LoVo (cell line): ENCODE measurements at places on chromosomes 4 and X.

DNA sequence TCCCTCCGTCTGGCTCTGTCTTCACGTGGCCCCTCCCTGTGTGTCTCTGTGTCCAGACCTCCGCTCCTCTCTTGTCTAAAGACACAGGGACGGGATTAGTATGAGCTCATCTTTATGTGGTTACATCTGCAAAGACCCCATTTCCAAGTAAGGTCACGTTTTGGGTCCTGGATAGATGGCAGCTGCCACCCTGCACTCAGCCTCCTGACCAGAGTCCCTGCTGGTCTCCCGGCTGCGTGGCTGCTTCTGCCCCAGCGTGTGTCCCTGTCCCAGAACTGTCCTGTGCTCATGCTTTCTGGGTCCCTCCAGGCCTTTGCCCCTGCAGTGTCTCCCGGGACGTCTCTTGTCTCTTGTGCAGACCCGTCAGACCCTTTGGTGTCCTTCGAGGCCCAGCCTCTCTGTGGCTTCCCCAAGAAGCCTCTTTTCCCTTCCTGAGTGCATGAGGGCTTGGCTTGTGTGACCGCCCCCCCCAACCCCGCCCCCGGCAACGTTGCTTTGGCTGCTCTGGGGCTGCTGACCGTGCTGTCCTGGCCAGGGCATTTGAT, 107.3 kb downstream of the PSAPL1 start:
- no peak for DNase-seq

DNA sequence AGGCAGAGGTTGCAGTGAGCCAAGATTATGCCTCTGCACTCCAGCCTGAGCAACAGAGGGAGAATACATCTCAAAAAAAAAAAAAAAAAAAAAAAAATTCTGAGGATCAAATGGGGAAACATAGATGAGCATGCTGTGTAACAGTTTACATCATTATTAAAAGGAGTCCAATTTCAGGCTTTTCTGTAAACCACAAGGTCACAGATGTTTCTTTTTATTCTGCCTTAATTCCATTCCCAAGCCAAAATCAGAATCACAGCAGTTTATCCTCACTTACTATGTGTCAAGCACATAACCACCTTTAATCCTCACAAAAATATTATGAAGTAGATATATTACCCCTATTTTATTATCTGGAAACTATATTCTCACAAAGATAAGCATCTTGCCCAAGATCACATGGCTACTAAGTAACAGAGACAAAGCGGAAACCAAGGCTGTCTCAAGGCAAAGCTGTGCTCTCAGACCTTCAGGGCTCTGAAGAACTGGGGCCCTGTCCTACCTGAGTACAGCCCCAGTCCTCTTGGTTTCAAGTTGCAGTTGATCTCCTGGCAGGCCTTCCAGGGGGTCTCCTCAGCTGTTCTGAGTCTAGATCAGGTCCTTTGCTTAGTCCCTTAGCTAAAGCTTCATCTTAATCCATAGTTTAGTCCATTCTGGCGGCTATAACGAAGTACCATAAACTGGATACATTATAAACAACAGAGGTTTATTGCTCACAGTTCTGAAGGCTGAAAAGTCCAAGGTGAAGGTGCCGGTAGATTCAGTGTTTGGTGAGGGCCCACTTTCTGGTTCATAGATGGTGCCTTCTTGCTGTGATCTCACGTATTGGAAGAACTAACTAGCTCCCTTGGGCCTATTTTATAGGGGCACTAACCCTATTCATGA, 141.3 kb downstream of the PALLD start:
- no peak for DNase-seq

- DNase-seq = no peak
Observed at GRCh38 chr4:23922541-23923111, 32.8 kb upstream of the PPARGC1A start.

DNA sequence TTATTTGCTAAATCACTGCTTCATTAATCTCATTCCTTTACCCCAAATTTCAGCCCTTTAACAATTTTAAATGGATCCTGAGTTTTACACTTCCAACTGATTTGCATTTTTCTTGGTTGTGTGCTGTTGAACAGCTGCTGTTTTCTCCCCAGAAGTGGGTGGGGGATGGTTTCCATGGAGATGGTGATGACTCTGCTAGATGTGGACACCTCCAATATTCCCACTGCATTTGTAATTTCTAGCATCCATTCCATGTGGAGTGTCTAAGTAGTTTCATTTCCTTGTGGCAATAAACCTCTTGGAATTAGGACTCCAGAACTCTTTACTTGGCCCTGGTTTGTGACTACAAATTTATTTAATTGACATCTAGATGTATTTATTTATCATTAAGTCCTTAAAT, 330.4 kb downstream of the GBA3 start:
- no peak for DNase-seq

GRCh38 chrX:105017641-105018040, 202.9 kb downstream of the TEX13A start:
- DNase-seq = peak; percentile 3

- no peak for DNase-seq
Observed at GRCh38 chr4:2320152-2320551, 58.2 kb upstream of the MXD4 start.

DNA sequence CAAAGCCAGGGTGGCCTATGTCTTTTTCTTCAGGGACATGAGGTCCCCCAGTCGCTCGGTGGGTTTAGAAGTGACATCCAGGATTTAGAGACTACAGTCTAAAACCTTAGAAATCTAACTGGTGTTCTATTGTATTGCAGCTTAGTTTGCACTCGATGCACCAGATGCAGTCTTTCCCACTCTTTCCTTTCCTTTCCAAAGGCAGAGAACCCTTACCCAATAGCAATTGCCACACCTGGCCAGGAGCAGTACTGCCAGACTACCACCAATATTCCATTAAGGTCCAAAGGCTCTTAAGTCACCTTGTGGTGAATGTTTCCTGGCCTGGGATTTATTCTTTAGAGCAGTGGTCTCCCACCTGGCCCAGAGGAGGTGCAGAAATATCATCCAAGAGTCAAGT, 1068.8 kb downstream of the FAM133A start:
- no peak for DNase-seq

GRCh38 chrX:111506826-111507225, 4.6 kb upstream of the SERTM2 start:
- no peak for DNase-seq

DNA sequence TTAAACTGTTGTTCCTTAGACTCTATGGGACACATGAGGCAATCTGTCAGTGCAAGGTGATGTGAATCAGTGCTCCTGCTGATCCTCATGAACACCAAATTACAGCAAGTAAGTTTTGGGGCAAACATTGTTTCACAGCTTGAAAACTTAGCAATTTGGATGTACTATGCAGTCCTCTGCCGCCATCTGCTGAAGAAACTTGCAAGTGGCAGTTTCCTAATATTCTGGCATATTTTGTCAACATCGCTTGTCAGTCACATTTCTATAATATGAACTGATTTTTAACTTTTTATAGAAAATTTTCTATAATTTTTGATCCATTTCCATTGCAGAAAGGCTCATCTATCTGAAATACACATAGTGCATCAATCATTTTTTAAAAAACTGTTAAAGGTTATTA, 56.3 kb downstream of the ZAR1 start:
- peak; percentile 2 for DNase-seq

GRCh38 chrX:24231131-24231540, 81.6 kb downstream of the ZFX start:
- DNase-seq = no peak

- DNase-seq = peak; percentile 75
Observed at GRCh38 chr4:16196482-16197393, 29.5 kb downstream of the TAPT1 start.

GRCh38 chr4:106409901-106410889, 41.6 kb upstream of the GIMD1 start:
- no peak for DNase-seq

DNA sequence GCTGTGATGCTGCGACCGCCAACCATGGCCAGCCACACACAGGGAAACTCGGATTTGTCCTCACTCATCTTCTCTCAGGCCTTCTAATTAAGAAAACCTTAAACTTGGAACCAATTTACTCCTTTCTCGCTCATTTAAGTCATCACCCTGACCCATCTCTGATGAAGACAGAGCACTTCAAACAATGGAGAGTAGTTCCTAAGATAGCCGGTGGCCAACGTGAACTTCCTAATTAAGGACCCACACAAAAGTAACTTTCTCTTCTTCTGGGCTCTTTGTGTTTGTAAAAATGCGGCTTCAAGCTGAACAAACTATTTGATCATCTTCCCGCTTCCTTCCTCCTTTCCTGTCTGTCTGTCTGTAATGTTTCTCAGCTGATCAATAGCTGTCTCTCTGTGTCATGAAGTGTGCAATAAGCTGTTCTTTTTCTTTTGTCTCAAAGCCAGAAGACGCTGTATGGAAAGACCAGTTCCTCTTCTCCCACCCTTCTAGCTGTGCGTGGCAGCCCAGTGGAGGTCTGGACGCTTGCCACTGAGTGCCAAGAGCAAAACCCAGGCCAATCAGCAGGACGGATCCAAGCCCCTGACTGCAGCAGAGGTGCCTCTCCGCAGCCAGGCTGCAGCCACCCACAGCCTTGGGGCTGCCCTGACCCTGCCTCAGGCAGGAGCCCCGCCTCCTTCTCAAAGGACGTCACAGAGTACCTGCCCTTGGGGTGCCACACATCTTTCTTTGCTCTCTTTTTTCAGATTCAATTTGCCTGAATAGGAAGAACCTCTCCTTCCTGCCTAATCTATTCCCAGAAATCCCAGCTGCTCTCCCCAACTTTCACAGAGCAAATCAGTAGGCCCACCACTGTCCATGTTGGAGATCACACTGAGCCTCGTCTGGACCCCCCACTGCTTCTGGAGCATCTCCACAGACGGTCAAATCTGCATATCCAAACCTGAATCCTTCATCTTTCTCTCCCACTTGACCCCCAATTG, 59.3 kb downstream of the MAML3 start:
- no peak for DNase-seq

DNA sequence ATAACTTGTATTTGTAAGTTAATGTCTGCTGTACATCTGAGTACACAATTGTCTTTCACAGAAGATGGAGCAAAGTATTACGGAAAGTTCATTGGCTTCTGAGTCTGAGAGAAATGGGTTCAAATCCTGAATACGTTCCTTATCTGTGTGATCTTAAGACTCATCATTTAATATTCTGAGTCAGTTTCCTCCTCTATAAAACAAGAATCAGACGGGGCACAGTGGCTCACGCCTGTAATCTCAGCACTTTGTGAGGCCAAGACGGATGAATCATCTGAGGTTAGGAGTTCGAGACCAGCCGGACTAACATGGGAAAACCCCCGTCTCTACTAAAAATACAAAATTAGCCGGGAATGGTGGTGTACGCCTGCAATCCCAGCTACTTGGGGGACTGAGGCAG, 57.8 kb downstream of the APBB2 start:
- no peak for DNase-seq

GRCh38 chr4:75243570-75243969, 270.6 kb downstream of the RCHY1 start:
- peak; percentile 54 for DNase-seq

GRCh38 chrX:125791787-125792186, 374.3 kb downstream of the DCAF12L2 start:
- no peak for DNase-seq

- no peak for DNase-seq
Observed at GRCh38 chr4:107843391-107843790, 18.7 kb downstream of the SGMS2 start.

DNA sequence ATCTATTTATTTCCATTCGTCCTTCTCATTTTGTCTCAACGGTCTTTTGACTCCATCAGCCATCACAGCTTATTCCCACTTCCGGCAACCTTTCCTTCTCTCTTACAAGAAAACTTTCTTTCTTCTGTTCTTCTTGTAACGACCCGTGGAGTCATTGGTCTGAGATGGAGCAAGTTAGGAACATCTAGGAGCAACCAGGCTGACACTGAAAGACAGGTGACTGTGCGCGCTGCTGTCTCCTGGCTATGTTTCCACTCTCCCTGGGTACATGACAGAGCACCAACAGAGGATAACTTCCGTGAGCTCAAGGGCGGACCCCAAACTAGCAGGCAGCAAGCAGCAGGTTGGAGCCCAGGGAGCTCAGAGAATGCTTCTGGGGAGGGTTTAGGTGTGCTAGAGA, 2.5 kb downstream of the FGF5 start:
- no peak for DNase-seq

GRCh38 chr4:27068151-27068867, 207.7 kb downstream of the STIM2 start:
- no peak for DNase-seq

DNA sequence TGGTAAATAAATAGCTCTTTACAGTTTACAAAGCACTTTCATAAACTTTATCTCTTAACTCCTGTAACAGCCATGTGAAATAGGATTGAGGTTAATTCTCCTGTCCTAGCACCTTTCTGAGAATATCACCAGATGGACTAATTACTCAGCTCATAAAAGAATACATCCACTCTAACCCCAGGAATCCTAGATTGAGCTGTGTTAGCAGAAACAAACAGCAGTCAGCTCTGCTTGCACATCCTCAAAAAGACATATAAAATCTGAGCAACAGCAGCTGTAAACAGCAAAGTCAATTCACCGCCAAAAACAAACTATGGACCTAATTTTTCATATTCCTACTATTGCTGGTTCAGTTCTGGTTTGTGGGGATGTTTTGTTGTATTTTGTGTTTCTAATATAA, 182.8 kb downstream of the QDPR start:
- no peak for DNase-seq

- no peak for DNase-seq
Observed at GRCh38 chrX:21427086-21427485, 52.9 kb downstream of the CNKSR2 start.

GRCh38 chr4:44771789-44772188, 45.4 kb upstream of the GNPDA2 start:
- DNase-seq = no peak

DNA sequence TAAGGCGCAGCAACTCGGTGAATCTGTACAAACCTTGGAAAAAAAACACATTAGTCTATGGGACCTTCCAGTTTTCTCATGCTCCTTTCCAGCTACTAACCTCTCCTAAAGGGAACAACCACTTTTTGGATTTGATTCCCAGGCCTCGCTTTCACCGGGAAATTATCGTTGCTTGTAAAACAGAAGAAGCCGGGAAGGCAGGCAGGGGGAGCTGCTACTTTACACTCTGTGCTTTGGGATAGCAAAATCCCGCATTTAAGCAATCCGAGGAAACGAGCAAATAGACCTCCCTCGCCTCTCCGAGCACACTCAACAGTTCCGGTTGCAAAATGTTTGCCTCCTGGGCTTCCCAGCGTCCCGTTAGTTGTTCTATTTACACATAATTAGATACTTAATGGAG, 1.2 kb downstream of the CD38 start:
- DNase-seq = no peak

- DNase-seq = no peak
Observed at GRCh38 chrX:11557120-11557519, 108.6 kb downstream of the ARHGAP6 start.

DNA sequence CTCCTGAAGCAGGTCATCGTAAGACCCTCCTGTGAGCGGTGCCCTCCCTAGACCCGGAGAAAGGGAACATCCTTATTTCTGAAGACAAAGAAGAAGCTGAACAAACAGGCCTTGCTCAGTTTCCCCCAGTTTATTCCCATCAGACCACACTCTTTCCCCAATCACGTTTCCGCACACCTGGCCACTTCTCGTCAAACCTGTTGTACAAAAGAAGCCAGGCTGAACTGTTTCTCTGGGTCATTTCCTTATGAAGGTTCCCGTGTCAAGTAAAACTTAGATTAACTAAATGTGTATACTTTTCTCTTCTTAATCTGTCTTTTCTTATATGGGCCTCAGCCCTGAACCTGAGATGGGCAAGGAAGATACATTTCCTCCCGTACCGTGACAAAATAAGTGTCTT, 111.6 kb upstream of the ENPP6 start:
- no peak for DNase-seq
